A549 treated with Hydrocortisone at 1 μM for 4 hours (cell line): ENCODE measurements at places on chromosomes 5 and 9. TPM values are rescaled to one million over a fixed set of nuclear protein-coding genes. Genes with fewer than 3 reads are reported as not detected.

The ACSL6 gene
- 0.05 to 0.22 TPM (median 0.07 TPM) in 5 replicates for total RNA-seq

The KIF3A gene
- 7.0 to 11.0 TPM (median 8.4 TPM) in 5 replicates for total RNA-seq

The RNF180 gene
- total RNA-seq = 0.22 to 0.40 TPM (median 0.32 TPM) in 5 replicates

The PGGT1B gene
- total RNA-seq = 19.5 to 23.9 TPM (median 21.2 TPM) in 5 replicates

The HSD17B3 gene
- total RNA-seq = 0.20 TPM in 2 of 5 replicates, not detected in the others

The PCDHGA12 gene
- total RNA-seq = 0.03 TPM in 2 of 5 replicates, not detected in the others
